ENCODE measurements at places on chromosomes 12 and 14.

GRCh38 chr14:24678801-24679247 lies 44.8 kb upstream of the GZMB start:
- peak; percentile 40 for DNase-seq

DNA sequence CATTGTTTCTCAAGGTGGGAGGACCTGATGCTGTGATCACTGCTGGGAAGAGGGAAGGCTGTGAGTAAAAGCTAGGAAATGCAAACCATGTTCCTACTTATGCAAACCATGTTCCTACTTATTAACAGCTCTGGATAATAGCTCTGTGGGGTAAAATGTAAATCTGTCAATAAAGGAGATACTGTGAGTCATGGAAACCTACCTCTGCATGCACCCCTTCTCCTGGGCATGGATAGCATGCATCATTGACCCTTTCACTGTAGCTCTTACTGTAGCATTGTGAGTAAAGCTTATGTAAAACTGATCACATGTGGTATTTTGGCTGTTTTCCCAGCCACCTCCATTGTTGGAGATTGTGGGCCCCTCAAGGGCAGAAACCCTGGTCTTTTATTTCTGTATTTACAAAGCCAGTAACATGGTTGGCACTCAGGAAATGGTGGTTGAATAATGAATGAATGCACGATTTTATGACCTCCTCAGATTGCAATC lies 253.7 kb downstream of the GRIN2B start:
- no peak for DNase-seq

DNA sequence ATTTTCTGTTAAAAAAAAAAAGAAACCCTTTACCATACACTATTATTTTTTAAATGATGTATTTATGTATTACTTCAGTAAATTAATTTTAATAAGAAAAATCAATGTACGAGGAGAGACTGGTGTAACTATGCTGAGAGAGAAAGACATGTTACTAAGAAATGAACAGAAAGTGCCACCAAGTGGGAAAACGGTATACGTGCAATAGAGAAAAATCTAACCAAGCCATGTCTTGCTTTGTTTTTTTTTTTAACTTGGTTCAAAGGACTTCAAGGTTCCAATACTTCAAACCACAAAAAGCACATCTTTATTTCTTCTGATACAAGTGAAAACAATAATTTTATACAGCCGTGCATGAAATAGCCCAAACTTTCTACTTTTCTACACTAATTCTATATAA lies 22.9 kb downstream of the NDUFA12 start:
- DNase-seq: no peak

- no peak for DNase-seq
These were observed 220.7 kb upstream of the GRIP1 start for GRCh38 chr12:66899588-66899987.

GRCh38 chr12:60997869-60998378 lies 1262.3 kb upstream of the USP15 start:
- DNase-seq: no peak

DNA sequence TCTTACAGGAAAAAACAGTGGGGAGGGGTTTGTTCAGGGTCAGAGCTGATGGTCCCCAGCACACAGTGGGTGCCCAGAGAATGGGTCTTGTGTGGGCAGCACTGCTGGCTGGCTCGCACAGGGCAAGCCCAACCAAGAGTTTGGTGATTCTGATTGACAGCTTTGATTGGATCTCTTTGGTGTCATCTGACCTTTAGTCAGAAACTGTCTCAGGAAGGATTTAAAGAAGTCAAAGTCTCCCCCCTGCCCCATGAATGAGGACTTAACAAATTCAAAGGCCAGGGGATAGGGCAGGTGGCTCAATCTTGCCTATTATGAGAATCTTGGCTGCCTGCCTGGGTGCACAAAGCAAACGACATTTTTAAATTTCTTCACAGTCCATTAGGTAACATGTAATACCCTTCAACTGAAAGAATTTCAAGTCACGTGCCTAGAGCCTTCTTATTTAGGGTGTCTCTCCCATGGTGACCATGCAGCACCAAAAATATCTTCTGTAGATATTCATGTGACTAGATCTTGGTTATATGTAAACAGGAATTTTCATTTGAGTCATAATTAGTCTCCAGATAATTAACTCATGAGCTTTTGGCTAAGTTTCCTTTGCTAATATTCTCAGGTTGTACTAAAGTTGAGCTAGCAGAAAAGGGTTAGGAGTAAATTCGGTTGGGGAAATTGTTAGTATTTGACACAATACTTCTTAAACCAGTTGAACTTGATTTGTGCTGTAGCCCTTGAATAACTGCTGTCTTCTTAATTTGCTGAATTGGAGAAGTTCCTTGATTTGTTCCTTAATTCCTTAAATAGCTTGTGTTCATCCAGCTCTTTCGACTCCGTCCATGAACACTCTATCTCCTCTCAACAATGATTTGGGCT lies 54.5 kb upstream of the HECTD1 start:
- no peak for DNase-seq

DNA sequence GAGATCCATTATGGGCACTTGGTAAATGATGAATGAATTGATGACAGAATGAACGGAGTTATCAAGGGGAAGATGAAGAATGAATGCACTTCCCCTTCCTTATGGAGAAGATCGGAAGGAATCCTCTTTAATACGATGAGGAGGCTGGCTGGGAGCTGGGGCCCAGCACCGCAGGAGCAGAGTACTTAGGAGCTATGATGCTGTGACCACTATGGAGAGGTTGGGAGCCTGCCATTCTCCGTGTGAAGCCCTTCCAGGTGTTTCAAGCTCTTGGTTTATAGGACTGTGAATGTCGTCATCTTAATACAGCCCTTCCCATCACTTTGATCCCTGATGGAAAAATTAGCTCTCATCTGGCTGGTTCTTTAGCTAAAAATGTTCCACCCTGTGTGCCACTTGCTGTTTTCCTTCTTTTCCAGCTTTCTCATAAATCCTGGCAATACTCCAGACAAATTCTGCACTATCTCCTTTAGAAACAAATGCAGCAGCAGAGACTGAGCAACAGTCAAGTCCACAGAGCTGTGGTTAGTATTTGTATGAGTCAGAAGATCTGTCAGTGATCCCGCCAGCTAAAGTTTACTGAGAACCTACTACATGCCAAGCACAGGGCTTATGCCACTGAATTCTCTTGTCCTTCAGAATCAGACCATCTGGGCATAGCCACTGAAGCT lies 263.1 kb upstream of the CRY1 start:
- no peak for DNase-seq

DNA sequence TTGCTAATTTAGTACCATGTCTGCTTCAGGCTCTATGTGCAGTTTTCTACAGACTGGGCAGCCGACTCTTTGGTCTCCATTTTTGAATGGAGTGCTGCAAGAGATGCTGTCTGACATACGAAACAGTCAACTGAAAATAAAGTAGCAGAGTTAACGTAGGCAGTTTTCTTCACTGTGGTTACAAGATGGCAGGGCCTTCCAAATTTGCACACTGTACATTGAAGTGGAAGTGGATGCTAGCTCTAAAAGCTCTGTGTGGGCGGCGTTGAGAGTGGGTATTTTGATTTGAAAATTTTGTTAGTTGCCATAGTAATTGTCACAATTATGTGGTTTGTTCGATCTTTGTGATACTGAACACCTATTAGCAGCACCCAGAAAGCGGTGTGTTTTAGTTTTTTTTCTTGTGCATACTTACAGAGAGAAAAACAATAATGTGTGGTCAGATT lies 154.9 kb upstream of the ATP2B1 start:
- no peak for DNase-seq

DNA sequence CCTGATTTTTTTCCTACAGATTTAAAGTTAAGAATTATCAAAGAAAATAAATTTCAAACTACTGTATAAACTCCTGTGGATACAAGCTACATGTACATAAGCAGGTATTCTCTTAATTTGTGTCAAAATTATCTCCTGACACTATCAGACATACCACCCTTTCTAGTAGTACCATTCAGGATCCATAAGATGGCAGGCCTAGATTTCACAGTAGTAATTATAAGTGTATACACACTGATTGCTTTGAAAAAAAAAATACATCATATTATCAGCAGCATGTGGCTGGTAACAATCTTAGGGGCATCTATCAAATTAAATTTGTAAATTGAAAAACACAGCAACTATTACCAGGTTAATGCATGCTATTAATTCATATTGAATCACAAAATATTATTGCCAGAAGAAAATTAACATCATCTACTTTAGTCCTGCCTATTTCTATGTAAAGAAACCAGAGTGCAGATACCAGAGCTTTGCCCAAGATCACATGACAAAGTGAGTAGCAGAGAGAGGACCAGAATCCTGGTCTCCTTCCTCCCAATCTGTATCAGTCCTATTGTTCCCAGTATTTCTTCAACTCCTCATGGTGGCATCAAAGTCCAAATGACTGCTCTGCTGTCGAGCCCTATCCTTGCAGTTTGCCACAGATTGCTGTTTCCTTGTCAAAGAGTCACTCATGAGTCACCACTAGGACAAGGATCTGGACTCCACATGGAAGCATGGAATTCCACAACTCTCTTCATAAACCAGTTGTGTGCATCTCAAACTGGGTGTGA lies 27.7 kb upstream of the CALM1 start:
- no peak for DNase-seq

- DNase-seq: no peak
These were observed 33.9 kb upstream of the LTBP2 start for GRCh38 chr14:74645756-74646470.

DNA sequence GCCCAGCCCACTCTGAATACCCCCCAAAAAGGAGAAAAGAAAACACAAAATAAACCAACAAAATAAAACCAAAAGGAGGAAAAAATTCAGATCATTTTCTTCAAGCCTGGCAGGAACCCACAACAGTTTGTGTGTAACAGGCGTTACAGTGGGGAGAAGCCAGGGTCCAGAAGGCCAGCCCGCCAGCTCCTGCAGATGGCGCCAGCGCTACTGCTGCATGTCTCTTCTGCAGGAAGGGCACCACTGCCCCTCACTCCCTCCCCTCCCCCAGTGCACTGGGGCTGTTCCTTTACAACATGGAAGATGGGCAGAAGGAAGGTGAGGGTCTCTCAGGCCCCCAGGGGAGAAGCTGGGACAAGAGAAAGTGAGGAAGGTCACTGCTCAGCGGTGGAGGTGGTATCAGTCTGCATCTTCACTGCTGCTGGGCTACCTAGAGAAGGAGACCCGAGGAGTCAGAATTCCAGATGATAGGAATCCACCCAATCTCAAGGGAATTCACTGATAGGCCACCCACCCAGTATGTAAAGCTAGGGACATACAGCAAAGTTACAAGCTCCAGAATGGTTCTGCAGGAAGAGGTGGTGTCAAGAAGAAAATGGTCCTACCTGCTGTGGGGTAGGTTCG lies 2.3 kb upstream of the NOP2 start:
- DNase-seq: peak; percentile 25

- no peak for DNase-seq
These were observed 1.4 kb downstream of the SNRPF start for GRCh38 chr12:95859947-95860850.

DNA sequence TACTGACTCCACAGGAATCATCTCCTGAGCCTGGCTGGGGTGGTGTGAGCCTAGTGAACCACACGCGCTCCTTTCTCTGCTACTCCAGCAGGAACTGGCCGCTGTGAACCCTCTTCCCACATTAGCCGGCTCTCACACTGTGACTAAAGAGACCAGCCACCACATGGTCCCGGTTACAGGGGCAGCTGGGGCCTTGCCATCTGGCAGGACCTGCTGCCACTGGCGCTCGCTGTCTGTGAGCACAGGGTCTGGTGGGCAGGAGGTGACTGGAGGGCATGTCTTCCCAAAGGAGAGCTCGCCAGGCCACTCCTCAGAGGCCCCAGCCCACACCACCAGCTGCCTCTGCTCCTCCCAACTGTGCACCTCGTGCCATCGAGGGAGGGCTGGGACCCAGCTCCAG lies 99.3 kb downstream of the SINHCAF start:
- DNase-seq: no peak

DNA sequence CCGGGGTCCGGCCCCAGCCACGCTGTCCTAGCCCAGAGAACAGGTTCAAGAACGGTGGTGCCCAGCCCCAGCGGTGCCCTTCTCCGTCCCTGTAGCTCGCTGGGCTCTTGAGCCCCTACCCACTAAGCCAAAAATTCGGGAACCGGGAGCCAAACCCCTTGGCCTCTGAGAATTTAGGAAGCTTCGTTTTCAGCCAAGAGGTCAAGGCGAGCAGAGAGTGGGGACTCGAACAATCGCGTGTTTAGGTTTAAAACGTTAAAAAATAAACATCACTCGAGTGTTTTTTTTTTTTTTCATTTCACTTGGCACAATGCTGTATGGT lies 6.2 kb downstream of the SIX1 start:
- no peak for DNase-seq

DNA sequence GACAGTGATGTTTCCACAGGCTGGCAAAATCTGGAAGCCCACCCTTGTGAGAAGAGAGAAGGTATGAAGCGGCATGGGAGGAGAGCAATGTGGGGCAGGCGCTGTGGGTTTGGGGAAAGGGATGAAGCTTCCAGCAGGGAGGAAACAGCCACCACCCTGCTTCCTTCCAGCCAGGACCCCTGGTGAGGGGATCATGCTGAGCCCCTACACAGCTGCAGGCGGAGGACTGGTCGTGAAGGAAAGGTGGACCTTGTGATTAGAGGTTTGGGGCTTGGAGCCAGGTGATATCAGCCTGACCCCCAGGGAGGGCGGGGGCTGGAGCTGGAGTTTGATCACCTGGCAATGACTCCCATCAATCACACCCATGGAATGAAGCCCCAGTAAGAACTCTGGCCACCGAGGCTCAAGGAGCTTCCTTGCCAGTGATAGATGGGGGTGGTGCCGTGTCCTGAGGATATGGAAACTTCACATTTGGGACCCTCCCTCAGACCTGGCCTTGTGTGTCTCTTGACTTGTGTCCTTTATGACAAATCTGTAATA lies 48.6 kb downstream of the RIMBP2 start:
- no peak for DNase-seq

DNA sequence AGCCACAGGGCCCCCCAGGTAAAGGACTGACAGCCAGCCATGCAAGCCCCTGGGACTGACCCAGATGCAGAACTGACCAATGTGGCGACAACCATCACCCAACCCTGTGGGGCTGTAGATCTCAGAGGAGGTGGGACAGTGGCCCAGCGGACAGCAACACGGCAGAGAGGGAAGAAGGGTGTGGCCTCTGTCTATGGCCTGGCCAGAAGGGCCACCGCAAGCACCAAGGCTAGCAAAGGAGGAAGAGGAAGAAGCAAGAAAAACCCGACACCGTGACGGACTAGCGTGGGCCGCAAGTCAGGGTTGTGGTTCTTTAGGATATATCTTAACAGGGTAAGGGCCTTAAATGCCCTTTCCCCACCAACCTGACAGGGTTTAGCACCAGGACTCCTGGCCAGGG lies 71.2 kb downstream of the ITPK1 start:
- DNase-seq: no peak

DNA sequence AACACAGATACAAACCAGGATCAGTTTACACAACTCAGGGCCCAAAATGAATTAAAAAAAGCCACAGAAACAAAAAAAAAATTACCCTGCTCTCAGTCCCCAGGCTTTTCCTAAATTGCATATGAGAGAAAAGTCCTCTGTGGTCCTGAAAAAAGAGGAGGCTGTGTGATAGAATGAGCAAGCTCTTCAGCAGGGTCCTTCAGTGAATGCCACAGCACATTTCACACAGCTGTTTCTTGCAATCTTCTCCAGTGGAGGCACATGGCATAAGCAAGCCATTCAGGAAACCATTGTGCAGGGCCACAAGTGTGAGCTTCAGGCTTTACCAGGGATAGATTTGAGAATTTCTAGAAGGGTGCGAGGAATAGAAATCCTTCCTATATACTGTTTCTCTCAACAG lies 168.5 kb downstream of the PPM1H start:
- no peak for DNase-seq

GRCh38 chr12:102043928-102044327 lies 17.9 kb downstream of the WASHC3 start:
- DNase-seq: no peak
